ENCODE measurements at places on chromosomes 6 and 20.

DNA sequence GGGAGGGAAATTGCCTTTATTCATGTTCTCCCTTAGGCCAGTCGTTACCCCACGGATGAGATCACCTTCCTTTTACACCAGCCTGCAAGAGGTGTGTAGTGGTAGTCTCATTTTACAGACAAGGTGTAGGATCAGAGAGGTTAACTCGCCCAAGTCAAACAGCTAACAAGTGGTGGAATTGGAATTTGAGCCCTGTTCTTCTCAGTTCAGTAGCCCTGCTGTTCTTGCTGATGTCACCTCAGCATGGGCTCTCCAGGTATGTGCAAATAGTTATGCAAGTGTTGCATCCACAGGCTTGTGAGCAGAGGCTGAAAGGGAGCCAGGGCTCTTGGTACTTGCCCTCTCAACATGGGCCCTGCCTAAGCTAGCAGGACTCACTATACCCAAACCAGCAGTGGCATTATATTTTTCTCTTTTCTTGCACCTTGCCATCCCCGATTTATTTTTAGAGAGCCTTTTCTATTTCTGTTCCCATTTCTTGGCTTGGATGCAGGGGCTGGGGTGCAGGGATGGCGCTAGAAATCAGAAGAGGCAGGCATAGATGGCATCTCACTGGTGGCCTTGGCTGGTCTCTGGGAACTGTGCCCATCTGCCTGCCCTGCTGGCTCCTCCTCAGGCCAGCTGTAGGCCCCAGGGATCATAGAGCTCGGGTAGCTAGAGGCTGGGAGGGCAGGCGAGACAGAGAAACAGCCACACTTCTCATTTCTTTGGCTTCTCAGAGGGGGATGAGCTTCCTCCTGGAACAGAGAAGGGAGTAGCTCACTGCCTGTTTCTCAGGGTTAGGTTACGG lies 18.2 kb downstream of the PPARD start:
- DNase-seq = no peak

GRCh38 chr20:18571578-18571977 lies 4.3 kb downstream of the SMIM26 start:
- DNase-seq = no peak

GRCh38 chr6:51398793-51399192 lies 580.1 kb downstream of the TFAP2B start:
- DNase-seq = no peak

GRCh38 chr20:60372822-60373221 lies 414.6 kb downstream of the CDH26 start:
- no peak for DNase-seq

GRCh38 chr6:2249126-2249525 lies 3.7 kb upstream of the GMDS start:
- DNase-seq = no peak

DNA sequence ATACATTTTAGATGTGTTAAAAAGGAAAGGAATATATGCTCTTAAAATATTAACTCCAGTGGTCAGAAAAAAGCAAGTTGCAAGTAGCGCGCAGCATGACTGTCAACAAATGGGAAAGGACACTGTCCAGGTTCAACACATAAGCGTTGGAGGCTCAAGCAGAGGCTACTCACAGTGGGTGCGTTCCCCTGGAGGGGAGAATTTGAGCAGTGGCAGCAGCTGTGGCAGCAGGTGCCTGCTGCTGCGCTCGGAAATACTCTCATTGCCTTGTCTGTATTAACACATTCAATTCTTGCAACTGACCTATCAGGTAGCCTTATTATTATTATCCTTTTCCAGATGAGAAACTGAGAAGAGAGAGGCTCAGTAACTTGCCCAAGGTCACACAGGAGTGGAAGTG lies 21.9 kb upstream of the CCN6 start:
- DNase-seq = no peak

GRCh38 chr6:166852451-166852975 lies 103.8 kb downstream of the RNASET2 start:
- no peak for DNase-seq
